Chondrocyte (in vitro differentiated cells): ENCODE measurements at places on chromosomes 11 and 22. TPM values are rescaled to one million over a fixed set of nuclear protein-coding genes. Genes with fewer than 3 reads are reported as not detected.

Gene GRIK4
- total RNA-seq: 0.37 to 0.51 TPM (median 0.49 TPM) in 3 replicates

Gene ZNF202
- total RNA-seq: 7.4 to 10.0 TPM (median 8.3 TPM) in 3 replicates

Gene DEUP1
- 0.15 TPM in 1 of 3 replicates, not detected in the others for total RNA-seq

DNA sequence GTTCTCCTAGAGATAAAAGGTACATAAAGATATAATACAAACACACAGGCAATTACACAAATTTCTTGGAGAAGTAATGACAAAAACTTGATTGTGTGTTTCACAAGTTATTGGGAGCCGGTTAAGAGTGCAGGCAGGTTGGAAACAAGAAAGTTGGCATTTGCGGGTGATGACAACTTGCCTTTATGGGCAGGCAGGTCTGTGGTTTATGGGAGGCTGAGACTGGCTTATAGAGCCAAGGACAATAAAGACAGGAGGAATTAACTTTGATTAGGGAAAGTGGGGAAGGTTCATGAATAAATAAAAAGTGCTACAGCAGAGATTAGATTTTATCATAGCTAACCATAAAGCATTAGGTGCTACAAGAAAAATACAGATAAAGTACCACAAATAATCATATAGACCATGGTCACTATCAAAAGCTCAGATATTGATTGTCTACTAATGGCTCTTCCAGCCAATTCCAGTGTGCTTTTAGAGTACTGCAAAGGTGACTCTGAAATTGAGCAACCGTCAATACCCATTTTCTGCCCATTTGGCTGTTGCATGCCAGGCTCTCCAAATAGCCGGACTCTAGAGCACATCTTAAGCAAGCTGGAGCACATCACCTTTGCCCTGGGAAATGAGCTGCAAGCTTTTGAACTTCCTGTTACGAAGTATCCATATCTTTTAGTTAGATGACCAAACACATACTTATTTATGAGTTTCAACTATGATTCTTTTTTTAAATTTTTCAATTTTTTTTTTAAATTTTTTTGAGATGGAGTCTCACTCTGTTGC is 33.9 kb upstream of the GAB2 start:
- no peak for DNase-seq
- no peaks in the 10 kb centered on the region for H3K27me3 ChIP-seq
- no peak overlapping the region for H3K4me3 ChIP-seq
- H3K27ac ChIP-seq: peak overlapping the region; percentile 3

GRCh38 chr22:48741540-48741939 is 1086.1 kb downstream of the BRD1 start:
- no peak overlapping the region for H3K4me3 ChIP-seq
- no peak overlapping the region for H3K27ac ChIP-seq

DNA sequence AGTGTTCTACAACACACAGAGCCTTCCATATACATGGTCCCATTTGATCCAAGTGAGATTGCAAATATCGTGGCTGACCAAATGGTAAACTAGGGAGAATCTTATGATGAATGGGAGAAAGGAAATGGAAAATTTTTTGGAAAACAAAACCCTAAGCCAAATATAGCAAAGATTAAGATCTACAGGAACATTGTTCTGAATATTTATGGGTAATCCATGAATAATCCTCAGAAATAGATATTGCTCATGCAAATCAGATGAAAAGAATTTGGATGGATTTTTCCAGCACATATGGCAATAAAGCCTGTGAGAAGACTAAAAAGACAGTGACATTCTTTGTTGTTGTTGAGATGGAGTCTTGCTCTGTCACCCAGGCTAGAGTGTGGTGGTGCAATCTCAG is 21.7 kb upstream of the PRDM10 start:
- no peaks in the 10 kb centered on the region for H3K36me3 ChIP-seq
- no peaks in the 10 kb centered on the region for H3K27me3 ChIP-seq
- H3K4me1 ChIP-seq: peaks cover 28% of the 10 kb centered on the region
- H3K27ac ChIP-seq: no peak overlapping the region
- no peak overlapping the region for H3K4me3 ChIP-seq

DNA sequence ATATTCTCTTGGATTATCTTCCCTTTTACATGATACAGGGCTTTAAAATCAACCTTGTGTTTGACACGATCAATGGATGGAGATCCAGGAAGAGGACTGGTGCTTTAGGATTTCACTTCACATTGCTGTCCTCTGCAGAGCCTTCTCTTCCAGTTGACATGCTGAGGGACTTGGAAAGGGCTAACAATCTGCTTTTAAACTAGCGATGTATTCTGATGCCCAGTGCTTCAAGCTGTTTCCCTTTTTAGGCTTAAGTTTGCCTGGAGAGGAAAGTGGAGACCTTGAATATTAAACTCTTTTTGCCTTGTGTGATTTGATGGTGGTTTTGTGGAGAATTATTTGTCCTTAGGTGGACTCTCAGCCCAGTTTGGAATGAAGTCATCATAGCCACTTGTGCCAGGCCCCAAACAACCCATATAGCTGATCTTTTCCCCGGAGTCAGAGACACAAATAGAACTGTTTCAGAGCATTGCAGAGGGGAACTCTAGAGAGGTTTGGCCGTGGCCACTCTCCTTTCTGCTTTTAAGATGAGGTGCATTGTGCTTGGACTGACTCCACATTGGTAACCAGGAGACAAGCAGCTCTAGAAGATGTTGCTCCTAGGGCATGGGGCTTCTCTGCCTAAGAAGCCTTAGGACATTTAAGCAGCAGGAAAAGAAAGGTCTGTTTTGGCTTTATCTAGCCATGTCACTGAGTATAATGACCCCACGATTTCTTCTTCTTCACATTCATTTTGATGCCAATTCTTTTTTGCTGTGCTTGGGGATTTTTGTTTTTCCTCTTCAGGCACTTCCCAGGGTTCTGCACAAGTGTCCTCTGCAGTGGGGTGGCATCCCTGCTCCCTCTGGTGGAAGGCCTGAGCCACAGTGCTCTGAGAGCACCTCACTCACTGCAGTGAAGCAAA is 152.8 kb downstream of the NCAM1 start:
- no peak overlapping the region for H3K27ac ChIP-seq
- peaks cover 6% of the 10 kb centered on the region for H3K4me1 ChIP-seq
- no peak overlapping the region for H3K4me3 ChIP-seq
- no peaks in the 10 kb centered on the region for H3K36me3 ChIP-seq

DNA sequence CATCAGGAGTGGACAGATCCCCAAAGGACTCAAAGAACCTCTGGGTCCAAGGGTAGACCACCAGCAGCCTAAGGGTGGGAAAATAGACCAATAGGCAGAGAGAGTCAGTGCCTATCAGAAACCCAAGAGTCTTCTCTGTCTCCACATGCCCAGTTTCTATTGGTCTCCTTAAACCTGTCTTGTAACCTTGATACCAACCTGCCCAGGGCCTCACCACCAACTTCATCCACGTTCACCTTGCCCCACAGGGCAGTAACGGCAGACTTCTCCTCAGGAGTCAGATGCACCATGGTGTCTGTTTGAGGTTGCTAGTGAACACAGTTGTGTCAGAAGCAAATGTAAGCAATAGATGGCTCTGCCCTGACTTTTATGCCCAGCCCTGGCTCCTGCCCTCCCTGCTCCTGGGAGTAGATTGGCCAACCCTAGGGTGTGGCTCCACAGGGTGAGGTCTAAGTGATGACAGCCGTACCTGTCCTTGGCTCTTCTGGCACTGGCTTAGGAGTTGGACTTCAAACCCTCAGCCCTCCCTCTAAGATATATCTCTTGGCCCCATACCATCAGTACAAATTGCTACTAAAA is at the start of gene HBB:
Gene HBB (minus strand): TSS at position 340 of the 579 bp plus-strand sequence. CDS start 50 bp downstream, at position 290.
- no peak for DNase-seq
- no peak within 1 kb of the TSS for H3K4me3 ChIP-seq
- H3K4me1 ChIP-seq: no peaks in the 10 kb centered on the region
- no peaks in the 10 kb centered on the region for H3K36me3 ChIP-seq
- H3K27me3 ChIP-seq: peaks cover 8% of the 10 kb centered on the region

GRCh38 chr11:35751664-35752061 is 89.1 kb downstream of the TRIM44 start:
- H3K4me1 ChIP-seq: peaks cover 24% of the 10 kb centered on the region
- H3K27ac ChIP-seq: peak overlapping the region; percentile 72
- DNase-seq: no peak
- H3K36me3 ChIP-seq: peaks cover 3% of the 10 kb centered on the region

DNA sequence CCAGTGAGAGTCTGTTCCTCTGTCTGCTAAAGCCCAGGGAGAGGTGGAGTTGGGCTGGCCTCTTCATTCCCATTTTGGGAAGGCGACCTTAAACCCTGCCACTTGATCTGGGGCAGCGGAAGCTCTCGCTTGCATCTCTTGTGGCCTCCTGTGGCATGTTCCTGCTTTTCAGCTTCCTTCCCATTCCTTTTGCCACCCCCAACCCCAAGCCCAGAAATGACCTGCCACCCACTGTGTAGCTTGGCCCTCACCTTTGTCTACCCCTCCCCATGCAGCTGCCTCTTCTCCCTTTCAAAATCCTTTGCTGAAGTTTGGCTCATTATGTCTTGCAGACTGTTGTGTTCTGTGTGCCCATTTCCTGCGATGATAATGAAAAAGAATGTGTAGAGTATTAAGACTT is 110.2 kb downstream of the DBX1 start:
- H3K36me3 ChIP-seq: peaks cover 63% of the 10 kb centered on the region
- peak overlapping the region; percentile 23 for H3K4me3 ChIP-seq
- DNase-seq: no peak
- H3K4me1 ChIP-seq: peaks cover 79% of the 10 kb centered on the region
- H3K27me3 ChIP-seq: no peaks in the 10 kb centered on the region
- H3K27ac ChIP-seq: peak overlapping the region; percentile 87

DNA sequence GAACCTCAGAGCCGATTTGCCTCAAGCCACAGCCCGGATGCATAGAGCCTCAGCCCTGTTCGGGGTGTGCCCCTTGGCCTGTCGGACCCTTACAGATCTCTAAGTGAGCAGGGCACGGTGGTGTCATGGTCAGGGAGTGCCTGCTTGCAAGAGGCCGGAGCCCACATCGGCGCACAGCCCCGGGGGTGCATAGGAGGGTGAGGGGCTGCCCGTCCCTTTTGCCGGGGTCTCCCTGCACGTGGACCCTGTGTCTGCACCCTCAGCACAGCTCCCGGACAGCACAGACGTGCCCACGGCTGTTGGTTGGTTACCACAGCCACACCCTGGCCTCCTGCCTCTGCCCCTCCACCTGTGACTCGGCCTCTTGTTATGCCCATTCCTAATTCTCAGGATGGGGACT is 6.5 kb downstream of the RAB36 start:
- H3K27ac ChIP-seq: no peak overlapping the region
- H3K27me3 ChIP-seq: peaks cover 1% of the 10 kb centered on the region
- H3K4me3 ChIP-seq: no peak overlapping the region
- no peak for DNase-seq
- peaks cover 4% of the 10 kb centered on the region for H3K36me3 ChIP-seq

GRCh38 chr11:45812581-45813548 is 7.9 kb downstream of the SLC35C1 start:
- DNase-seq: no peak

DNA sequence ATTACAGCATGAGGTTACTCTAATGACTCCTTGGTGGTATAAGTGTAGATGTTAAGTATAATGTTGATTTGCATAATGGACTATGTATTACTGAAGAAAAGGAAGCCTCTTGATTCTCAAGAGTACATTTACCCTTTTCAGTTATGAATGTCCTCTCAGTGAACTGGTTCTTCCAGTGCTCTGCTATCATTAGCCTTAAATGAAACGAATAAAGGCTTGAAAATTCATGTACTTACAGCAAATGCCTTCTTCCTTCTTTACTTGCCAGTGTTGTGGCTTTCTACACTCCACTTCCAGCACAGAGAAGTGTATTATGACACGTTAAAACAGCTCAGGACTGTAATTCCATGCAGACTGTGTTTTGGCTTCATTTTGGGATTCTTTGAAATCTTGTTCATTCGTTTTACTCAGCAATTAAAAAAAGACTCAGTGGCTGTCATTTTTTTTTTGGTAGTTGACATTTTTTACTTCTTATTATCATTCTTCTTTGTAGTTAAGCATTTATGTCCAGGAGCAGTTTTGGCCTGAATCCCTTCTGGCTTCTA is 96.9 kb downstream of the MTMR3 start:
- DNase-seq: no peak
- H3K4me1 ChIP-seq: no peaks in the 10 kb centered on the region
- H3K27ac ChIP-seq: no peak overlapping the region
- H3K36me3 ChIP-seq: peaks cover 10% of the 10 kb centered on the region
